ENCODE measurements at places on chromosomes 16 and 17.

DNA sequence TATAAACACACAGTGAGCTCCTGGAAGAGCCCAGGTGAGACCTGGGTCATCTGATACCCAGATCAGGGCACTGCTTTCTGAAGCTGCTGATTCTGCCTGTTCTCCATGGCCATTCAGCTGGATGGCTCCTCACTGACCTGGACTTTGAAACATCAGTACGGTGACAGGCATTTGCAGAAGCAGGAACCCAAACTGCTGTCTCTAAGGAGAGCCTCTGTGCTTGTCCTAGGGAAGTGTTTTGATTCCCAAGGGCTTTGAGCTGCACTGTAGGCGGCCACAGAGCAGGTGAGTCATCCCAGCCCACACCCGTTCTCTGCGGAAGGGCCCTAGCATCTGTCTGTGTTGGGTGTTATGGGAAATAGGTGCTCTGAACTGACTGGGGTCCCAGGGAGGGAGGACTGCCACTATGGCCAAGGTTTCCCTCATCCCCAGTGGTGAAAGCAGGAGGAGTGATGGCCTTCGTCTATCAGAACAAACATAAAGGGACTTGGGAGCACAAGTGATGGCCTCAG lies 60.7 kb upstream of the ADCY9 start:
- DNase-seq = peak; percentile 65

- DNase-seq = no peak
Measured at GRCh38 chr16:77669057-77669456, 53.3 kb upstream of the NUDT7 start.

- DNase-seq = peak; percentile 95
Measured at GRCh38 chr17:19867329-19868078, at the start of gene ULK2. TSS of gene ULK2 (minus strand) at chr17:19867936. CDS start at chr17:19867417, 519 bp downstream.

- no peak for DNase-seq
Measured at GRCh38 chr17:32588982-32589381, 102.2 kb downstream of the CDK5R1 start.

GRCh38 chr17:7744416-7744815 lies 26.9 kb downstream of the DNAH2 start:
- DNase-seq = no peak

DNA sequence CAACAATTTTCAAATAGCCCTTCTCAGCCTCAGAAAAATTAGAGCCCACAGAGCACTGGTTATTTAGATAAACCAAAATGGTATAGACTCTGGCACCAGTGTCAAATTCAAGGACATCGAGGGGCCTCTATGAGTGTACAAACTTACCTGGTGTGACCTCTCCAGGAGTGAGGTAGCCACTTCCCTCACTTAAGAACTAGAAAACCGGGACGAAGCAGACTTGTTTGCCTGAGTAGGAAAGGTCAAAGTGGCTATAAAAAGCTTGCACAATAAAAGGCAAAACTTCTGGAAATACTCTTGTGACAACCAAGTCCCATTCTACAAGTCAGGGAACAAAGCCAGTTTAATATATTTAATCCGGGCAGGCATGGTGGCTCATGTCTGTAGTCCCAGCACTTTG lies 39.2 kb upstream of the PRSS54 start:
- DNase-seq = no peak

DNA sequence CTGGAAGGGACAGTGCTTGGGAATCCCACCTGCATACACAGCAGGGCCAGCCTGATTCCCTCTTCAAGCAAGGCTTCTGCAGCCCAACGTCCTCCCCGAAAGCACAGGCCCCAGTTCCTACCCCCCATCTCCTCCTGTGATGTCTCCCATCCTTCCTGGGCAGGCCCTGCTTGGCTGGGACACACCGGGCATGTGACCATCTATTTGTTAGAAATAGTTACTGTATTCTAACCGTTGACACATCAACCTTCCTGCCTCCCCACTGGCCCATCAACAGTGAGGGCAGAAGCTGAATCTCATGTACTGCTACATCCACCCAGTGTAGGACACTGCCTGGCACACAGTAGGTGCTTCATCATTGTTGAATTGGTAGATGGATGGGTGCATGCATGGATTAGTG lies 10.7 kb downstream of the PRR29 start:
- DNase-seq = no peak

DNA sequence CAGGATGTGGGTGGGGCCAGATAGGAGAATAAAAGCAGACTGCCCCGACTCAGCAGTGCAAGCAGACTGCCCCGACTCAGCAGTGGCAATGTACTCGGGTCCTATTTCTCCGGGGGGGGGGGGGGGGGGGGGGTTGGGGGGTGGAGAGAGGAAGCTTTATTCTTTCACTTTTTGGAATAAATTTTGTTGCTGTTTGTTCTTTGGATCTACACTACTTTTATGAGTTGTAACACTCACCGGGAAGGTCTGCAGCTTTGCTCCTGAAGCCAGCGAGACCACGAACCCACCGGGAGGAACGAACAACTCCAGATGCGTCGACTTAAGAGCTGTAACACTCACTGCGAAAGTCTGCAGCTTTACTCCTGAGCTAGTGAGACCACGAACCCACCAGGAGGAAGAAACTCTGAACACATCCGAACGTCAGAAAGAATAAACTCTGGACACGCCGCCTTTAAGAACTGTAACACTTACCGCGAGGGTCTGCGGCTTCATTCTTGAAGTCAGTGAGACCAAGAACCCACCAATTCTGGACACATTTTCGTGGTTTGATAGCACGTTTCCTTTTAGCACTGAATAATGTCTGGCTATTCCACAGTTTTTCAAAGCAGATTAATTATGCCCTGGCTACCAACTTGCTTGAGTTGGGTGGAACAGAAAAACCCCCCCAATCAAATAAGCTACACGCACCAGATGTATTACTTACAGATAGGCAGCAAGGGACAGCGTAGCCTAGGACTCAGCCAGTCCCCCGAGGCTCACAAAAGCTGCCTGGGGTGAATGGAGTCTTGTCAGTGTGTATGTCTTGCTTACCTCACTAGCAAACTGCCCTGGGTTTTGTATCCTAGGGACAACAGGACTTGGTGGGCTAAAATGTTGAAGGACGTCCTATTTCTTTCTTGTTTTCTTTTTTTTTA lies 11.9 kb downstream of the FZD2 start:
- peak; percentile 80 for DNase-seq

DNA sequence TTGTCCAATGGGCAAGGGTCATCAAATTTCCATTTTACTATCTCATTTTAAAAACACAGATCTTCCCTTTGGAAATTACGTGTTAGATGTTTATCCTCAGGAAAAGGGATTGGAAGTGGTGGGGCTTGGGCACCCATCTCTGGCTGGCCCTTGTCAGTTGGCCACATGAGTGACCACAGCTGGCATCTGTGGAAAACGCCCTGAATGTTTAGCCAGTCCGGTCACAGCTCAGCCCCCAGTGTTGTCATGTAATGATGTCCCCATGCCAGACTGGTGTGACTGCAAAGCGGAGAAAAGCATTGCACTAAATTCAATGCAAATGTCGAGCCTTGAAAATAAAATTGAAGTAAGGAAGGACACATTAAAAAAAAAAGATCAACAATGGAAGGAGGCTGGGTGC lies 53.0 kb downstream of the TMC6 start:
- DNase-seq = no peak

GRCh38 chr16:83701494-83701893 lies 106.3 kb upstream of the HSBP1 start:
- DNase-seq = no peak

GRCh38 chr17:39666231-39666600 lies 1.1 kb downstream of the TCAP start:
- DNase-seq = no peak

GRCh38 chr16:49826515-49826914 lies 29.4 kb downstream of the ZNF423 start:
- DNase-seq = no peak

- DNase-seq = no peak
Measured at GRCh38 chr16:72796222-72796621, 251.7 kb downstream of the ZFHX3 start.

DNA sequence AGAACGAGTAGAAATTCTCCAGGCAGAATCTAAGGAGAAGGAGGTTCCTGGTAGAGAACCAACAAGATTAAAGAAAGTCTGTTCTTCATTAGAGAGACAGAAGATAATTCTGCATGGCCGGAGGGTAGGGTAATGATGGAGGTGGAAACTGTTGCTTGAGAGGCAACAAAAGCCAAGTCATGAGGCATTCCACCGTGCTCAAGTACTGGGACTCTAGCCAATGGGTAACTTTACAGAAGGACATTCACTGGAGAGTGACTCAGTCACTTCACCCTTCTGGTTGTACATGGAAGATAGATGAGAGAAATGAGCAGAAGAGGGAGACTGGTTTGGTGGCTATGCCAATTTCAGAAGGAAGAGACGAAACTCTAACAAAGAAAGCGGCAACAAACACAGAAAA lies 53.6 kb upstream of the ANKFN1 start:
- no peak for DNase-seq

GRCh38 chr17:65231086-65231485 lies 93.9 kb downstream of the RGS9 start:
- DNase-seq = no peak

DNA sequence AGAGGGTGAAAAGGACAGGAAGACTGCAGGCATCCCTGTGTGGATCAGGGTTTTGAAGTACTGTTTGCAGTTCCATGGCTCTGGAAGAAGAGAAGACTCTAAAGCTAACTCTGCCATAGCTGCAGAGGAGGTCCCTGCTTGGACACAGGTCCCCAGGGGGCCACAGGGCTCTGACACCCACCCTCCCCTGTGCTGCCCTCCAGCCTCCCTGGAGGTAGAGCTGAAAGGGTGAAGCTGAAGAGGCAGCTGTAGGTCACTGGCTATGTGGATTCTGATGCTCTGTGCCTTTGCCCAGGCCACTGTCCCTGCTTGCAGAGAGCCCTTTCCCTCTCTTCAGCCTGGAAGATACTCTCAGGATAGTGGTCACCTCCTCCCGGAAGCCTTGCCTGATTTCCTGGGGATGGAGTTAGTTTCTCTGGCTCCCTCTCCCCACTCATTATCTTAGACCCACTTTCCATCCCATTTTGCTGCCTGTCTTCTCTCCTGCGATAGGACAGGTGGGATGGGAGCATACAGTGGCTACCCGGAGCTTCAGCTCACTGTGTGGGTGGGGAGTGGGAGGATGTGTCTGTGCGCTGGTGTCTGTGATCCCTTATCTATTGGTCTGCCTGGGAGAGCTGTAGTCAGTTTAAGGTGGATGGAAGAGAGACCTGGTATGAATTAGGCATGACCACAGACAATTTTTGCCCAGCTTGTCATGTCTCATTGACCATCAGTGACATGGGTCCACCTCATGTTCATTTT lies 89.8 kb upstream of the TMEM97 start:
- DNase-seq = no peak

GRCh38 chr16:88864521-88864920 lies 1.9 kb downstream of the PABPN1L start:
- DNase-seq = no peak

- no peak for DNase-seq
Measured at GRCh38 chr17:63173450-63173849, 207.4 kb downstream of the TANC2 start.

DNA sequence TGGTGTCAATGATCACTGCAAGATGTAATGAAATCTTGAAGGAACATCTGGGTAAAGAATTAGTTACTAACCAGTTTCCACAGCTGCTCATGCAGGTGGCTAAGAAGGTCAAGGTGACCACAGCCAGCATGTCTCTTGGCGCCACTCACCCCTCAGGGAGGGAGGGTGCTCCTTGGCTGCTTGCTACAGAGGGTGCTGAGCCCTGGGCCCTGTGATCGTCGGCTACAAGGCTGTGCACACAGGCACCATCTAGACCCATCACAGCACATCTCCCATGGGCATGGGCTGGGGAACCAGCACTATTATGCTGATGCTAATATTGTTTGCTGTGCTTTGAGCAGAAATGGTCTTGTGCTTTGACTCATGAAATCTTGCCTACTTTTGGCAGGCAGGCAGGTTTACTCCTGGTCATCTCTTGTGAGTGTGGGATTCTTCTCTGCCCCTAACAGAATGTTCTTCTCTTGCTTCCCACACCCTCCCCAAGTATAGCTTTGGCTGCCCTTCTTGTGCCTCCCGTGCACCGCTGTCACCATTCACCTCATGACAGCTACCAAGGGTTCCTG lies 36.4 kb downstream of the TXNDC11 start:
- no peak for DNase-seq

DNA sequence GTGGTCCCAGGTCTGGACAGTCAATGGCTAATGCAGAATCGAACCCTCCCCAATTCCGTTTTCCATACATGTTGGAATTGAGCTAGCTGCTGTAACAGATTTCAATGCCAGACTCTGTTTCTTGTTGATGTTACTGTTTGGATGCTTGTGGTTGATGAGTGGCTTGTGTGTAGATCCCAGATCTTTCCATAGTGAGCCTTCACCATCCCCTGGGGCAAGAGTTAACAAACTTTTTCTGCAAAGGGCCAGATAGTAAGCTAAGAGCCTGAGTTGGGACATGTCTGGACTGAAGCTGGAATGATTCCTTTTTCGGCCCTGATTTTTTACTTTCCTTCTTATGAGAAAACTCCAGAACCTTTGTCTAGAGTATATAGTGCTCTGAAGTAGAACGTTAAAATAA lies 296.3 kb downstream of the CPPED1 start:
- DNase-seq = no peak

DNA sequence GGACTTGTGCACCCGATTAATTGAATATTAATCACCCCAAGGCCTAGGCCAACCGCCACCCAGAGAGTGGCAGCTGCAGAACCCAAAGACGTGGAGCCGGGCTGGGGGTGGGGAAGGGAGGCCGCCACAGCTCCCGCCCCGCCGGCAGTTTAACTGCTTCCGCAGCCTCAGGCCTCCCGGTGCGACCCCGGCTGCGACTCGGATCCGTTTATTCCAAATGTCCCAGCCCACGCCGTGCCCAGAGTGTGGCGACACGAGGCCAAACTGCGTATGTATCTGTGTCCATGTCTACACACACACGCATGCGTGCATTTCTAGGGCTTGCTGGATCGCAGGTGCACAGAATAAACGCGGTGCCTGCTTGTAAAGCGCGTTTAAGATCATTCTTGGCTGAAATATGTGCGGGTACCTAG lies 802 bp upstream of the TOB1 start:
- DNase-seq = peak; percentile 66

DNA sequence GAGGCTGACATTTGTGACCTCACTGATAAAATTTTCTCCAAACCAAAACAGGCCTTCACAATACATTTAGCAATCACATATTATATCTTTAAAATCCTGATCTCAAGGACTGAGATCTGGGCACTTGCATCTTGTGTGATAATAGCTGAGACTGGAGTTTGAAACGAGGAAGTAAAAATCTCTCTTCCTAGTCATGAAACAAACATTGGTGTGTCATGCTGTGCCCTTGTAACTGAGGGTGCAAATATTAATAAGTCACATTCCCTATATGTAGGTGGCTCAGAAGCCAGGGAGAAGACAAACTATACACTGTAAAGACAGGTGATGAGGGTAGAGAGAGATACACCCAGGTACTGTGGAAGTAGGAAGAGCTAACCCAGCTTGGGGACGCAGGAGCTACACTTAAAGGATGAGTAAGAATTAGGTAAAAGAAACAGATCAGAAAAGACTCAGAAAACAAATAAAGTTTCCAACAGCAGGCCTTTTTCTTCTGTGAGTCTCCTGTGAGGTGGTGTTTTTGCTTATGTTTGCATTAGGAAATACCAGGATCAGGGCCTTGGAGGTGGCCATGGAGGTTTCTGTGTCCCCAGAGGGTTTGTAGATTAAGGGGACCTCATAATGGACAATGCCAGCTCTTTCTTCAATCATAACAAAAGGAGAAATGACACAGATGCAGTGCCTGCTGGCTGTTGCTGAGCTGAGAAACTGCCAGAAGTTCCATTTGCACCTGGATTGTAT lies 335.7 kb downstream of the GRIN2A start:
- DNase-seq = no peak
